ENCODE measurements at places on chromosomes 5 and 9. TPM values are rescaled to one million over a fixed set of nuclear protein-coding genes. Genes with fewer than 3 reads are reported as not detected.

The SAPCD2 gene
- total RNA-seq: 26.5 TPM

The IL9 gene
- total RNA-seq: 104 TPM

The PTCH1 gene
- total RNA-seq: 4.8 TPM

The CARD9 gene
- 17.6 TPM for total RNA-seq

The WNT8A gene
- not detected for total RNA-seq

The DAPK1 gene
- total RNA-seq: 38.6 TPM

The PFN3 gene
- total RNA-seq: not detected

The IL33 gene
- total RNA-seq: not detected

The EPB41L4A gene
- 0.34 TPM for total RNA-seq

The OR1J2 gene
- total RNA-seq: not detected

The WDR38 gene
- not detected for total RNA-seq

The ADAMTS12 gene
- not detected for total RNA-seq

The CYLC2 gene
- not detected for total RNA-seq

The TAF11L10 gene
- total RNA-seq: not detected

The PCDHA4 gene
- total RNA-seq: not detected

The HEXB gene
- total RNA-seq: 56.6 TPM

The LCN1 gene
- total RNA-seq: not detected

The KIF20A gene
- total RNA-seq: 28.1 TPM

The TLX3 gene
- not detected for total RNA-seq

The ZNF462 gene
- 0.09 TPM for total RNA-seq

The PCDHGA7 gene
- total RNA-seq: 0.16 TPM

The CCDC192 gene
- total RNA-seq: not detected

The FOXD4L3 gene
- not detected for total RNA-seq

All from activated T-helper 2 cell treated with anti-CD3 and anti-CD28 coated beads, Interferon-gamma antibody, Interleukin-2, Interleukin-4, amounts not matched to agents 10 μg/mL and 5 μg/mL and 100 μg/mL, durations not matched to agents 14 hours and 24 hours and 36 hours (primary cell).